Adipocyte (in vitro differentiated cells): ENCODE measurements at places on chromosomes 6 and 20.

GRCh38 chr6:36347621-36348020 lies 10.9 kb upstream of the BNIP5 start:
- DNase-seq, result no peak

- DNase-seq, result no peak
Measured at GRCh38 chr20:14199111-14199510, 138.3 kb downstream of the FLRT3 start.

DNA sequence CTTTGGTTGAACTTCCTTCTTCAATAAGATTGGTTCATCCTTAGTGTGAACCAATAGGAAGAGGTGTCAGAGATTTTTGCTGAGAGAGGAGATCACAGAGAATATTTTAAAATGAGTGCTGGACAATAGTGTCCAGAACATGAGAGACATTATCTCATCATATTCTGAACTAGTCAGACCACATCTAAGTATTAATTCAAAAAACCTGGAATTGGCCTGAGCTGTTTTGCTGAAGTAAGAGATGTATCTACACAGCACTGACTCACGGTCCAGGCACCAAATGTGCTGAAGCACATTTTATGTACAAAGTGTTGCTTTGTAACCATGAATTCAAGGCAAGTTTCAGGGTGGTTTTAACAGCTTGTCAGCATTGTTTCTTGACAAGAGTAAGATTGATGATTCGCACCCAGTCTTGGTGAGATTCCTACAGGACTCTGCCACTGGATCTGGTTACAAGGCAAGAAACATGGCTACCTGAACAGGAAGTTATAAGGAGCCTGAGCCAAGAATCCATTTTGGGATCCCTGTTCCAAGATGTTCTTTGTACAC lies 178.2 kb upstream of the HEY2 start:
- no peak for DNase-seq

DNA sequence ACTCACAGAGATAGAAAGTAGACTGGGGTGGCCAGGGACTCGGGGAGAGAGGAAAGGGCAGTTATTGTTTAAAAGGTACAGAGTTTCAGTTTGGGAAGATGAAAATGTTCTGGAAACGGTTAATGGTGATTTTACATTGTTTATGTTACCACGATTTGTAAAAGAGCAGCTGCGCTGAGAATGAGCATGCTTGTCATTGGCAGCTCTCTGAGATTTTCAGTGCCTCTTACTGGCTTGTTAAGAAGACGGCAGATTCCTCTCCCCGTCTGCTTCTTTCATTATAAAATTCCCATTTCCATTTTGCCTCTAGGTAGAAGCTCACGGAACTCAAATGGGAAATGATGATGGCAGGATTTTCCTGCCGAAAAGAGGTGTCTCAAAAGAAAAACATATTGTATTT lies 39.7 kb upstream of the PPP1R3G start:
- no peak for DNase-seq

DNA sequence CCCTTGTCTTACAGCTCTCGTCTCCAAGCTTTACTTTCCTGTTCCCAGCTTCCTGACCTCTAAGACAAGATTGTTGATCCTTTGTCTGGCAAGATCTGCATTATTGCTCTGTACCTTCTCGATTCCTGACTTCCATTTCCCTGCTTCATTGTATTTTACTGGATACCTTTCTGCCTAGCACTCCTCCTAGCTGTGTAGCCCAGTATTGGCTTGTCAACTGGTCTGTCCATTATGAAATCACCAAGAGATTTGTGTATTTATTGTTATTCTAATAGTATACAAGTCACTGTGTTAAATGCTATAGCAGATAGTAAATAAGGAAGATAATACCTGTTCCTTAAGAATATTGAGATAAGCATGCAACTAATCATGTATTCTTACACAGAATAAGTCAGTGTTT lies 305.4 kb downstream of the CDKAL1 start:
- DNase-seq, result no peak

GRCh38 chr6:113936093-113936934 lies 34.6 kb downstream of the HDAC2 start:
- peak; percentile 85 for DNase-seq

DNA sequence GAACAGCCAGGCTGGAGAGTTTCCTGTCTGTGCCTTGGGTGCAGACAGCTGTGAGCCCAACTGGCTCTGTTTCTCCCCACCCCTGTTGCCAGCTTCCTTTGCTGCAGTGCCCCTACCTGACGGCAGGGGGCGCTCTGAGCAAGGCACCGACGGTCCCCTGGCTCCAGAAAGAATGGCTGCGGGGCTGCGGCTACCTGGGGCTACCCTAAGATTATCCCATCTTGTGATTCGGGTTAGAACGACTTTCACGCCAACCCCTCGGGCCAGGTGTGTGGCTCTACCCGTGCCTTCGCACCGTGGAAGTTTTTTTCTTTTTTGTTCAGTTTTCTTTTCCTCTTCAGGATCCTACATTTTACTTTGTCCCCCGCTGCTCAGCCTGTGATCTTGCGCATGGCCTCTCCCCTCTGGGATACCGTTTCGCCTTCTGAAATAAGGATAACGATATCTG lies 33.4 kb upstream of the AAR2 start:
- DNase-seq, result peak; percentile 74

DNA sequence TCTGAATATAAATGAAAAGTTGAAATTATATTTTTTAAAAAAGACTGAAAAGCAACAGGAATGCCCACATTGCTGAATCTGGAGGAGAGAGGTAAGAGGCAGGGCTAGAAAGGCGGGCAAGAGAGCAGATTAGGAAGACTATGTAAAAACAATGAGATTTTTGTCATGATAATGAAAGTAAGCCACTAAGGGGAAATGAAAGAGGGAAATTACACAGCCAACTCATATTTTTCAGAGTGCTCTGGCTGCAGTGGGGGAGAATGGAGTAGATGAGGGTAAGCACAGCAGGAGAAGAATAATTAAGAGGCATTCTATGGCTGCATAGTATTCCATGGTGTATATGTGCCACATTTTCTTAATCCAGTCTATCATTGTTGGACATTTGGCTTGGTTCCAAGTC lies 281.9 kb downstream of the PKHD1 start:
- no peak for DNase-seq

DNA sequence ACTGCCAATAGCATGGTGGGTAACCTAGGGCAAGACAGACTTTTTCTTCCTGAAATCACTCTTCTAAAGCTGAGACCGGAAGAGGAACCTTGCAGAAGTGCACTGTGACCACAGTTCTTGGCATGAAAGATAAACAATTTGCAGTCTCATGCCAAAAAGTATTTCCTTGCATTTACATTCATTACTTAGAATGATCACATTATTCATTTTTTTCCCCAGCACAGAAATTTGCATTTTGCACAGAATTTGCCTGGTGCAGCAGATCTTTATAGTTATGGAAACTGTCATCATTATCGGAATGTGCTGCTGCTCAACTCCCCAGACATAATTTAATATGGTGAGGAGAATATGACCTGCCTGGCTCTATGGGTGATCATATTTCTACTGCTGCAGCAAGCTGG lies 42.2 kb upstream of the EDN3 start:
- no peak for DNase-seq

- no peak for DNase-seq
Measured at GRCh38 chr20:49831022-49831769, 18.6 kb downstream of the SLC9A8 start.

DNA sequence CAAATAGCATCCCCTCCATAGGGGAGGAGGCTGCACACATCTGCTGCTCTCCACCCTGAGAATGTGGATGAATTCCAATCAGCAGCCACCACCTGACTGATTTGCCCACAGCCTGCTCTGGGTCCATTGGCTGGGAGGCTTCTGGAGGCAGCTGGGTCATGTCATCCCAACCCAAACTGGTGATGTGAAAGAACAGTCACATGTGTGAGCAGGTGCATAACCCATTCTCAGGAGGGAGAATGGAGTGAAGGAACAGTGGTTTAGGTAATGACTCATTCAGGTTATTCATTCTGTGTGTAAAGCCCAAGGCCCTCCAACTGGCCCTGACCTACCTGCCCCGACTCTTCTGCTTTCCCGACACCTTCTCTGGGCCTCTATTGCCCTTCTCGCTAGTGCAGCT lies 90.9 kb upstream of the GCM1 start:
- DNase-seq, result no peak

DNA sequence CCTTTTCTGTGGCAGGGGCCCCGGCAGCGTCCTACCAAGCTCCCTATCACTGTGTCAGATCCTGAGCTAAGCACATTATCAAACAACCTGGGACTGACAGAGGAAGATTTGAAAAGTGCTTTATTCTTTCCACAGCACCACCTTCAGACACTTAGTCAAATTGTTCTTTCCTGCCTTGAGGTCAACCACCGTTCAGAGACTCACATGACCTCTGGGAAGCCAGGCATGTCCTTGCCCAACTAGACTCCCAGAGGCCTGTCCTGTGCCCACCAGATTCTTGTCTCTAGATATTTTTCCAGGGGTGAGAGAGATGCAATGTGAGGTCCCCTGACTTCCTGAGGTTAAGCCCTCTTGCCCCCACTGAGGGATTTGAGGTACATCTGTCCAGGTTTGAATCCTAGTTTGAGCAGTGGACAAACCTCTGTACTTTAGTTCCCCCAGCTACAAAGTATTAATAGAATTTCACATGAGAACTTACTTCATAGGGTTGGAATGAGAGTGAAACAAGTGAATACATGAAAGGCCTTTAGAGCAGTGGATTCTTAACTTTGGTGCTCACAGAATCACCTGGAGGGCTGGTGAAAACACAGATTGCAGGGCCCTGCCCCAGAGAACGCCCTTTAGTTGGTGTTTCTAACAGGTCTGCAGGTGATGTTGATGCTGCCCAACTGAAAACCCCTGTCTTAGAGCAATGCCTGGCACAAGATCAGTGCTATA lies 179.8 kb downstream of the CLIC5 start:
- DNase-seq, result peak; percentile 25

- no peak for DNase-seq
Measured at GRCh38 chr20:1631309-1632151, 11.7 kb upstream of the SIRPB1 start.

DNA sequence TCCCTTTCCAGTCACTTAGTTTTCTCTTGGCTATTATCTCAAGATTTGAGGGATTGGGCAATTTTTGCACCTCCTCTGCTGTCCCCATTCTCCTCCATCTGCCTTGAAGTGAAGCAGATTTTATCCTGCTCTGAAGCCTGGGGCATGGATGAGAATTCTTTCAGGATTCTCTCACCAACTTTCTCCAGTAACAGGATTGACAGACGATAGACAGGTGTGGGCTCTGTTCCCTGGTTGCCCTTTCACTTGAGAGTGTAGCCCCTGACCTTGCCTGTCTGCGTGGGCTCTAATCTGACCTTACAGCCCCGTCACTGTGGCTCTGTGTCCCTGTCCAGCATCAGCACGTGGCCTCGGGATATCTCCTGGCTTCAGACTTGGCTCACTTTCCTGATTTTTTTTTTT lies 27.1 kb downstream of the CDYL start:
- DNase-seq, result no peak

DNA sequence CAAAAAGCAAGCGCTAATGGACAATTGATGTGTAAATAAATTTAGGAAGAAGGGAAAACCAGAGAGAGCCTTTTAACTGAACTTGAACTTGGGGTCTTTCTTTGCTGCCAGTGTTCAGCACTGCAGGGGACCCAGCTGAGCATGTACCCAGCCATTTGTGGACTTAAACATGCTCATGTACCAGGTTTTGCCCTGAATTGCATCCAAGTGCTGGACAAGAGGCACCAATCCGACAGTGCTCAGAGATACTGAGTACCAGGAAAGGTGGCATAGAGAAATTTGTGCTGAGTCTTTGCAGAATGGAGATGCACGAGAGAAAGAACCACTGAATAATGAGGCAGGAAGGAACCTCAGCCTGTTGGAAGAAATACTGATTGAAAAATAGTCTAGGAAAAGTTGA lies 16.0 kb downstream of the AKAP12 start:
- no peak for DNase-seq

DNA sequence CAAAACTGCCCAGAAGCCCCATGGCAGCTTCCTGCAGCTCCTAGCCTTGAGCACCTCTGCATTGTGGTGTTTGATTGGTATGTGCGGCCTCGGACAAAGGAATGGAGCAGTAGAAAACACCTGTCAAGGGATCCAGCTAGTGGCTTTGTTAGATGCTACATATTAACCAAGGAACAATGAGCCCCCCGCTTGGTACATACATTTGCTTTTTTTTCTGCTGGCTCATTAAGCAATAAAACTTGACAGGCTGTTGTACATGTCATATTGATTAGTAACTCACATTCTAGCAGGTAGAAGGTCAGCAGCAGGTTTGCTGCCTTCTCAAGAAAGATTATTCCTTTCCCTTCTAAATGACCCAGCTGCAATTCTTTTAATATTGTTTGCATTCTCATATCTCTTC lies 937 bp downstream of the SPACA1 start:
- no peak for DNase-seq

DNA sequence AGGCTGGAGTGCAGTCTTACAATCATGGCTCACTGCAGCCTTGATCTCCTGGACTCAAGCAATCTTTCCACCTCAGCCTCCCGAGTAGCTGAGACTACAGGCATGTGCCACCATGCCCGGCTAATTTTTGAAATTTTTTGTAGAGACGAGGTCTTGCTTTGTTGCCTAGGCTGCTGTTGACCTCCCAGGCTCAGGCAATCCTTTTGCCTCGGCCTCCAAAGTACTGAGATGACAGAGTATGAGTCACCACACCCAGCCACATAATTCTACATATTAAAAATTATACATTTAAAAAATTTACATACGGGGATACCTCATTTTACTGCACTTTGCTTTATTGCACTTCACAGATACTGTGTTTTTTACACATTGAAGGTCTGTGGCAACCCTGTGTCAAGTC lies 115.1 kb downstream of the MAN1A1 start:
- no peak for DNase-seq

- no peak for DNase-seq
Measured at GRCh38 chr20:59737816-59738215, 133.5 kb downstream of the PHACTR3 start.

GRCh38 chr6:20279608-20280287 lies 67.5 kb upstream of the MBOAT1 start:
- DNase-seq, result no peak

- DNase-seq, result no peak
Measured at GRCh38 chr6:157075549-157076450, 247.5 kb downstream of the TMEM242 start.

- peak; percentile 88 for DNase-seq
Measured at GRCh38 chr20:19786311-19786710, 28.3 kb downstream of the RIN2 start.

- peak; percentile 6 for DNase-seq
Measured at GRCh38 chr6:37759221-37760144, 60.0 kb upstream of the ZFAND3 start.

- peak; percentile 56 for DNase-seq
Measured at GRCh38 chr6:169042061-169042460, 211.6 kb downstream of the THBS2 start.

DNA sequence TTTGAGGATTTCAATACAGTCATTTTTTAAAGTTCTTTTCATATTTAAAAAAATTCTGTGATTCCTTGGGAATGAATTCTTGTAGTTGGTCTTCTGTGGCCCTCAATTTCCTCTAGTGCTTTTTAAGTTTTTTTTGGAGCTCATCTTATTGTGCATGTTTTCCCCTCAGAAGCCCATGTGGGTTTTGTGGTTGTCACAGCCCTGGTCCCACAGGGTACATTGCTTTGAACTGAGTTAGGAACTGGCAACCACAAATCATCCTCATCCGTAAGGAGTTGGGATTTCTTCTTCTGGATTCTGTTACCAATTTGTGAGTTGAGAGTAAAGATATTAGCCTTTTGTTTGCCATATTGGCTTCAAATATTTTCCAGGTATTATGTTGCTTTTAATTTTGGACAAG lies 89.9 kb downstream of the AKAP7 start:
- DNase-seq, result no peak
